T1000 (cell line): ENCODE measurements at places on chromosomes 3 and 15.

GRCh38 chr3:106379251-106379750 is 510.5 kb upstream of the CBLB start:
- DNase-seq: no peak

DNA sequence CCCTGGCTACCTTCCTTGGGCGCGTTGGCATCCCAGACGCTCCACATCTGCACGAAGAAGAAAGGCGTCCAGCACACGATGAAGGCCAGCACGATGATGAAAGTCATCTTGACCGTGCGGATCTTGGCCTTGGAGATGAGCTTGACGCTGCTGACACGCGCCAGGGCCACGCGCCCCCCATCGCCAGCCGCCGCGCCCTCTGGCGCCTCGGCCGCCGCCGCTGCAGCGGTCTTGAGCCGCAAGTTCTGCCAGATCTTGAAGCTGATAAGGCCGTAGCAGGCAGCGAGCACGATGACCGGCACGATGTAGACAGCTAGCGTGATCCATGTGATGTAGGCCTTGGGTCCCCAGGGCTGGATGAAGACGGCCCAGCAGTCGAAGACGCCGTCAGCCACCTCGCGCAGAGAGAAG is 2.2 kb downstream of the OXTR start:
- no peak for DNase-seq

- DNase-seq: no peak
Measured at GRCh38 chr15:64596701-64597476, 136.5 kb downstream of the ZNF609 start.

DNA sequence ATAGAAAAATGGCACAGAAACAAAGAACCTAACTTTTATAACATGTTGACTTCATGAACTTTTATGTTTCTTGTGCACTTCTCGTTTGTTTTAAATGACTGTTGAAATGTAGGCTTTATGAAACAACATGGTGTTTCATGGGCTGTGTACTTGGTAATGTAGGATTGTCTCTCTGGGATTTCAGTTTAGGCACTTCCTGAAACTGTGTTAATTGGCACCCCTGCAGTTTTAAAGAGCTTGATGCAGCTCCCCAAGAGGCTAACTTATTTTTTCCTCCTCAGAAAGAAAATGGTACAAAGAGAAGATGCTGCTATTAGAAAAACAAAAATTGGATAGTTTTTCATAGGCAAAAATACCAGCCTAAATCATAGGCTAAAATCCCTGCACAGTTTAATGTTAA is 239.2 kb downstream of the GRM7 start:
- DNase-seq: no peak

DNA sequence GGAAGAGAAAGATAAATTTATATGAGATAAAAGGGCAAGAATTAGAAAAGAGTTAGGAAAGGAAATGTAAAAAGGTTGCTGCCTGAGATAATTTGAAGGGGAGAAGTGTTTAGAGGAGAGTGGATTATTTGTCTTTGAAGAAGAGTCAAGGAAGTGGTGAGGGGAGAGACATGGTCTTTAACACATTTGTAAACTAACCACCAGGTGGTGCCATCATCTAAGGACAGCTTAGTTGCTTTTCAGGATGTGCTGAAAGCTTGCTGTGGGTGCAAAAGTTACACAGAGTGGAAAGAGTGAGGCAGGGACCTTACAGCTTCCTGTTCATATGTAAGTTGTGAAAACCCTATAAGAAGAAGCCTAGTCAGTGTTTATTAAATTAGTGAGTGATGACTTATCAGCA is 114.1 kb upstream of the DNAJC19 start:
- DNase-seq: no peak
